ENCODE measurements at places on chromosomes 11 and 22.

GRCh38 chr22:37079668-37080171 is 28.2 kb downstream of the KCTD17 start:
- DNase-seq = no peak

GRCh38 chr11:111520560-111520959 is 6.0 kb downstream of the HOATZ start:
- no peak for DNase-seq

- DNase-seq = no peak
Measured at GRCh38 chr11:12086271-12087074, 23.9 kb upstream of the MICAL2 start.

GRCh38 chr11:2732261-2732939 is 32.6 kb upstream of the KCNQ1OT1 start:
- no peak for DNase-seq

GRCh38 chr11:71184421-71185210 is 67.8 kb downstream of the SHANK2 start:
- DNase-seq = no peak

- no peak for DNase-seq
Measured at GRCh38 chr22:37245740-37246139, 1.7 kb upstream of the RAC2 start.

GRCh38 chr22:49322861-49323622 is 504.6 kb downstream of the BRD1 start:
- DNase-seq = no peak

- no peak for DNase-seq
Measured at GRCh38 chr22:42939941-42940653, 74.9 kb downstream of the PACSIN2 start.

- no peak for DNase-seq
Measured at GRCh38 chr11:70220136-70220535, 17.0 kb downstream of the FADD start.

- no peak for DNase-seq
Measured at GRCh38 chr22:37205046-37205445, 7.2 kb downstream of the SSTR3 start.

DNA sequence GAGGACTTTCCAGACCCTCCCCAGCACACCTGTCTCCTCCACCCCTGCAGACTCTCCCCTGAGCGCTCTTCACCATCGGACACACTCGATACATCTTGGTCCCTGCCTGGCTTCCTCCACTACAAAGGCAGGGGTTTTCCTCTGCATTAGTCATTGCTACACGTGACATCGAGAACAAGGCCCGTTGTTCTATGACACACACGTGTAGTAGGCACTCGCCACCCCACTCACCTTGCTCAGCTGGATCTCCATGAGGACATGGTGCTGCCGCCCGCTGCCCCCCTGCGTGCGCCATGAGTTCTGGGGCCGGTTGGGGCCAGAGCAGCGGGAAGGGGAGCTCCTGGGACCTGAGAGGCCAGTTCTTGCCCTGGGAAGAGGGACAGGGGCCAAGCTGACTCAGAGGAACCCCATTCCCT is 16.7 kb downstream of the ATG2A start:
- DNase-seq = no peak

GRCh38 chr11:11826260-11826659 is 15.5 kb upstream of the USP47 start:
- DNase-seq = no peak

- no peak for DNase-seq
Measured at GRCh38 chr11:125402435-125402834, 93.6 kb downstream of the FEZ1 start.

GRCh38 chr11:112858289-112859023 is 102.8 kb upstream of the NCAM1 start:
- DNase-seq = no peak
